ENCODE measurements at places on chromosomes 16 and 17.

DNA sequence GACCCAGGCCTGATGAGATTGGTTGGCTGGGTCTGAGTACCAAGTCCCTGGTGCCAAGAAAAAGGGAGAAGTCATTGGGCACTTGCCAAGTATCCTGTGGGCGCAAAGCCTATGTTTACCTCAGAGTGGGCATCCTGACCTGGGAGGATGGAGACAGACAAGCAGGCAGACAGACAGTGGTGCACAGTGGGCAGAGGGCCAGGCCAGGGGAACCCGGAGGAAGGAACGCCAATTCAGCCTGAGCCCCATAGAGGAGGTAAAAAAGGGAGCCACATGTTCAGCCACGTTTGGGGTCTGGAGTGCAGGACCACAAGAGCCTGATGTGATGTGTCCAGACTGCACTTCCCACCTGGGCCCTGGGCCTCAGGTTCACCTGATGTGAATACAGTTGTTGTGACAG lies 5.4 kb downstream of the PHKG2 start:
- DNase-seq = no peak

DNA sequence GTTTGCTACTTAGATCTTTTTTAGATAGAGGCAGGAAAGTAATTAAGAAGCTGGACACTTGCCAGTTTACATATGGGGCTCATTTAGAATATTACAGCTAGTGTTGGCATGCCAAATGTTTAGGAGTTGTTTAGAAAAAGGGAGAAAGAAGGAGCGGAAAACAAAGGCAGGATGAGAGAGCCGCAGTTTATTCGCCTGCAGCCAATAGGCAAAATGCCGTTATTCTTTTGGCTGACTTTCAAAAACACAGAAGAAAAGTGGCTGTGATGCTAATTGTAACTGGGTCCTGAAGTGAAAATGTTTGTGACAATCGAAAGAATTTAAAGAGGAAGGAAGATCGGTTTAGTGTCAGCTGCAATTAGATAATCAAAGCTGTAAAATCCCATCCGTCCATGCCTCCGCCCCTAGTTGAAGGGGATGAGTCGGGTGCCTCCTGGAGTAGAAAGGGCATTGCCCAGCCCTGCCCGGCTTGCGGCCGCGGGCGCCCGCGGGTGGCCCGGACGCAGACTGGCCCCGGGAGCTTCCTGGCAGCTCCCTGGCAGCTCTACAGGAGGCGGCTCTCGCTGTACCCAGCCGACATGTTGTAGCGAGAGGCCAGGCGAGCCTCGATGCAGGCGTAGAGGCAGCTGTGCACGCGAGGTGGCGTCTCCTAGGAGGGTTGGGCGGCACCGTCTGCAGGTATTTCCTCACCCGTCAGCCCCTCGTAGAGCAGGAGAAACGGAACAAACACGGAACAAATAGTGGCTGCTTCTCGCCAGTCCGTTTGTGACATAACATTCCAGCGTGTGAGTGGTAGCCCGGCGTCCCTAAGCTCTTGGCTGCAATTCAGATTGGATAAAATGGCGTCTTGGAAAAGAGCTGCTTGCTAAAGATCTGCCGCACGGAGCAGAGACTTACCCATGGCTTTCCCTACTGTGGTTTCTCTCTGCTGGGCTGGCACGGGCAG lies 82.2 kb downstream of the TNRC6C start:
- DNase-seq = peak; percentile 33

GRCh38 chr16:2813771-2814221 lies 3.2 kb upstream of the PRSS21 start:
- peak; percentile 15 for DNase-seq

DNA sequence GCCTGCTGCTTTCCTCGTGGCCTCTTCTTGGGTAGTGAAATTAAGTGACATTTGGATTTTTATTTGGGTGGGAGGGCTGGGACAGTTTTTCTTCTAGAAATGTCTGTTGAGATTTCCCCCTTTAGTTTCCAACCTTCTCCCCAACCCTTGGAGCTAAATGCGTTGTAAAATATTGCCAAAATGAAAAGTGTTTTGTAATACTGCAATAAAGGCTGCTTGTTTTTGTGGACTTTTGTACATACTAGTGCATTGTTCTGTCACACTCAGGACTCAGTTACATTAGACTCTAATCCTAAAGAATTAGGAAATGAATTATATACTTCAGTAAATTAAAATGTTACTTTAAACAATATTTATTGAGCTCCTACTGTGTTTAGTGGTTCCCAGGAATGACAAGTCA lies 21.7 kb downstream of the HEATR9 start:
- no peak for DNase-seq

GRCh38 chr16:2452650-2453049 lies 7.3 kb upstream of the TEDC2 start:
- no peak for DNase-seq

DNA sequence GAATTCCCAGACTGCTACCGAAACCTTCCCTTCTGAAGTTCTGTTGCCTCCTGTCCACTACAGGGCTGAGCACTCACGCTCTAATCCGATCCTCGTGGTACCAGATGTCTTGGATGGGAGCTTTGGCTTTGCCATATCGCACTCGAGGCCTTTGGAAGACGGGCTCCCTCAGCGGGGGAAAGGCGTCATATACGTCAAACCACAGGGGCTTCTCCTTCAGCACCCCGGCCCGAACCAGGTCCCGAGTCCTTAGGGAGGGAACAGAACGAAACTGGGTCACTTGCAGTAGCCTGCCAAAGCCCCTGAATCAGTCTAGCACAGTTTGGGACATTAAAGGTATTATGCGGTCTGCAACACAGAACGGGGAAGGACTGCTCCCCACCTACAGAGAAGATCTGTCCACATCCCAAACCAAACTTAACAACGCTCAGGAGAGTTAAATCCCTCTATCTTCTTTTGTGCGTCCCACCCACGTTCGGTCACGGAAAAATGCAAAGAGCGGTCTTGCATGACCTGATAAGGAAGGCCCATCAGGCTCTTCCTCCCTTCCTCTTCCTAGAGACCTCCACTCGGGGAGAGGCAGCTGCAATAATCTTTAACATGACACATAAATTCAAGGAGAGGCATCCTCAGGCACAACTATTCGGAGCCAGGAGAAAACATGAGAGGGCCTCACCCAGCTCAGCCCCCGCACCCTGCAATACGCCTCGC lies 526 bp downstream of the MRPS23 start:
- DNase-seq = peak; percentile 56

DNA sequence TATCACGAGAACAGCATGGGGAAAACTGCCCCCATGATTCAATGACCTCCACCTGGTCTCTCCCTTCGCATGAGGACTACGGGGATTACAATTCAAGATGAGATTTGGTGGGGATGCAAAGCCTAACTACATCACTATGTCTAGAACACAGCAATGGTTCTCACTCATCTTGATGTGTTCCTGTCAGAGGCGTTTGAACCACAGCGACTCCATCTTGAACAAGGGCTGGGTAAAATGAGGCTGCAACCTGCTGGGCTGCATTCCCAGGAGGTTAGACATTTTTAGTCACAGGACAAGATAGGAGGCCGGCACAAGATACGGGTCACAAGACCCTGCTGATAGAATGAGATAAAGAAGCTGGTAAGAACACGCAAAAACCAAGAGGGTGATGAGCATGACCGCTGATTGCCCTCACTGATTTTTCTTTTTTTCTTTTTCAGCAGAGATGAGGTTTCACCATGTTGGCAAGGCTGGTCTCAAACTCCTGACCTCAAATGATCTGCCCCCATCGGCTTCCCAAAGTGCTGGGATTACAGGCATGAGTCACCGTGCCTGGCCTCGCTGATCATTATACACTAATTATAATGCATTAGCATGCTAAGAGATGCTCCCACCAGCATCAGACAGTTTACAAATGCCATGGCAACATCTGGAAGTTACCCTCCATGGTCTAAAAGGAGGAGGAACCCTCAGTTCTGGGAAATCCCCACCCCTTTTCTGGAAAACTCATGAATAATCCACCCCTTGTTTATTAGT lies 3.0 kb upstream of the PPY start:
- no peak for DNase-seq

GRCh38 chr17:56257075-56257474 lies 103.8 kb downstream of the ANKFN1 start:
- no peak for DNase-seq

DNA sequence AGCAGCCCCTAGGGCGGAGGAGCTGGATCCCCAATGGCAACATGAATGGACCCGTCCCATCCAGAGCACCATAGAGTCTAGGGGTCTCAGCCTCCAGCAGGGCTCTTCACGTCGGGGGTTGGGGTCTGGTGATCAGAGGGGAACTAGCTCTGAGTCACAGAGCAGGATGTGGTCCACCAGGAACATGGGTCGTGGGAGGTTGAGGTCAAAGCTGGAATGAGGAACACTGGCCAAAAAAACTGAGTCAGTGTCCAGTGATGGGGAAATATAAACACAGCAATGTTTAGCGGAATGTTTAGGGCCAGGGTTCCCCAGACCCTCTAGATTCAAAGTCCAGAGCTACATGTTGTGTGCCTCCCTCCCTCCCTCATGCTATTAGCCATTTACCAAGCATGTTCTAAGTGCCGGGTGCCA lies 79.1 kb upstream of the C16orf82 start:
- no peak for DNase-seq

GRCh38 chr17:73363442-73364154 lies 51.8 kb upstream of the CDC42EP4 start:
- no peak for DNase-seq

DNA sequence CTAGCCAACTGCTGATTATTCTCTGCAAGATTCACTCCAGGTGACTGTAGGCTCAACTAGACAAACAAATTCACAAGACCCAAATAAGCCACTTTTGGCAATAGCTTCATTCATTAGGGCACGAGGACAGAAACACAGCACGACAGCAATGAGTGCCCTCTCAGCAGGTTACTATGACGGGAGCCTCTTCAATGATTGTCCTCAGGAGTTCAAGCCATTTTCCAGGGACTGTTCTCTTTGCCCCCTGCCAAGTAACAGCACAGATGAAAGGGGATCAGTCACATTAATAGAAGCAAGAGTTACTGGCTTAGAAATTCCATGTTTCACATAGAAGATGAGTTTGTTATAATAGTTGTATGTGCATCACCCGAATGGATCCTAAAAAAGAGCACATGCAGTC lies 712.2 kb downstream of the CDH8 start:
- DNase-seq = no peak

- no peak for DNase-seq
These were observed 40.3 kb upstream of the MED13 start for GRCh38 chr17:62105357-62105756.

DNA sequence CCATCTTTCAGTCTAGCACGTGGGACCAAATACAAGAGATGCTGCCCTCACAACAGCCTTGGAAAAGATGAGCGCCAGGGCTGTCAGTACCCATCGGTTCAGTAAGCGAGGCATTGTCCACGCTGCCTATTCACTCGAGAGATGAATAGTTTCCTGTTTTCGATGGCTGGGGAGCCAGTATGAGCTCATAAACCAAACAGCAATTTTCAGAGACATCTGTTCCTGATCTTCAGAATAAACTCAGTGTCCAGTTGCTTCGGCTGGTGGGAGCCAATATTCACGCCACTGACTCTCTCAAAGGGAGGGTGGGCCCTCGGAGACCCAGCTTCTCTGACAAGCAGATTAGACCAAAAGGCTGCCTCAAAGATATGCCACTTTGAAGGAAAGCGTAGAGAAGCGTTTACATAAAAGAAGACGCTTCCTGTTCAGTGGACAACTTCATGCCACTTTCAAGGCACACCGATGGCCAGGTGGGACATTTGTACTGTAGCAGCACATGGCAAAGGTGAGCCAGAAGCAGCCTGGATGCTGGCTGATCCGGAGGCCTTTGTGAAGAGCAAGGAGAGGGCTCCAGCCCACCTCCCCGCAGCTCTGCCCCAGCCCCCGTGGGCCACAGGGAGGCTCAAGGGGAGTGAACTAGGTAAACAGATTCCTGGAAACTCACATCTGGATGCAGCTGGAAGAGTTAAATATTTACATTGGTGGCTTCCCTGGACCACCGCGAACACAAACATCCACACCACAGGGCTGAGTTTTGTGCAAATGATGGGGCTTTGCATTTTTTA lies 6.0 kb downstream of the TIMM22 start:
- DNase-seq = no peak

DNA sequence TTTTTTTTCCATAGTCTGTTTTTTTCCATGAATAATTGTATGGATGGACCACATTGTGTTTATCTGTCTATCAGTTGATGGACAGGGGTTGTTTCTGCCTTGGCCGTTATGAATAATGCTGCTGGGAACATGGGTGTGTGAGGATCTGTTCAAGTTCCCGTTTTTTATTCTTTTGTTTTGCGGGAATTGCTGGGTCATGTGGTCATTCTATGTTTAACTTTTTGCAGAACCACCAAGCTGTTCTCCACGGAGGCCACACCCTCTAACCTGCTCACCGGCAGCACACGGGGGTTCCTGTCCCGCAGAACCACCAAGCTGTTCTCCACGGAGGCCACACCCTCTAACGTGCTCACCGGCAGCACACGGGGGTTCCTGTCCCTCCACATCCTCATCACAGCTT lies 5.9 kb upstream of the MSLN start:
- DNase-seq = no peak

- DNase-seq = peak; percentile 75
These were observed 486 bp downstream of the PIGS start for GRCh38 chr17:28570716-28571360.
